ENCODE measurements at places on chromosomes 16 and 17.
A peak's percentile ranks its signal among the peaks of the same experiment; 100 is the strongest.

GRCh38 chr17:2034157-2034556 is 4.2 kb downstream of the DPH1 start:
- DNase-seq, result peak; percentile 89

DNA sequence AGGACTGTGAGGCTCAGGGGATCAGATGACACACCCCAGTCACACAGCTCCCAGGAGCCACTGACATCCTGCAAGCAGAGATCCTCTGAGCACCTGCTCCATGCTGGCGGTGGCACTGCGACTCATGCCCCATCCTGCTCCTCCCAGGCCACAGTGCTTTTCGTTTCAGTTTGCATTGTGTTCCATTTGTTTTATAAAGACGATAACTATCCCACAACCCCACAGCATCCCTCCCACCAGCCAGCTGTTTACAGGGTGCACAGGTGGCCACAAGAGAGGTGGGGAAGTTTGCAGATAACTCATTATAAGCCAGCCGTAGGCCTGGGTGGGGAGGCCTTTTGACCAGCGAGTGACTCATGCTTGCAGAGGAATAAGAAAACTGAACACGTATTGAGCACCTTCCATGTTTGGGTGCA is 28.2 kb downstream of the BCO1 start:
- DNase-seq, result no peak

GRCh38 chr16:31409433-31409832 is 16.3 kb downstream of the ITGAD start:
- DNase-seq, result peak; percentile 24

DNA sequence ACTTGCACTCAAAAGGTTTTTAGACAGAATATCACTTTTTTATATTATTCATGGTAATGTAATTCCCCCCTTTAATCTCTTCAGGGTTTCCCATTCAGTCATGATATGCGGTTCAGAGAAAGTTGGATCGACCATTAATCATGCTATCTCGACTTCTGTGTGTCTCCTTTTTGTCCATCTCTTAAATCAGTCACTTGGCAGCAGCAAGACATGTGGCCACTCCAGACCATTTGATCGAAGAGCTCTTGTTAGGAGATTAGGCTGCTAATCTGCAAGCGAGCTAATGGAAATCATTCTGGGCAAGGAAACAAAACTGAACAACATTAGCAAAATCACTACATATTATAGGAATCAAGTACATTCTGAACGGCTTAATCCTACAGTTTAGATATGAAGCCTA is 449.9 kb downstream of the WWOX start:
- DNase-seq, result no peak

GRCh38 chr17:66963521-66963908 is 992 bp upstream of the CACNG4 start:
- no peak for DNase-seq

GRCh38 chr17:83079352-83079747 is at the start of gene METRNL:
Gene METRNL (plus strand): TSS chr17:83079609. CDS start chr17:83079816, 207 bp downstream.
- DNase-seq, result peak; percentile 70

GRCh38 chr16:81513204-81514040 is 68.8 kb downstream of the CMIP start:
- no peak for DNase-seq

GRCh38 chr16:66240631-66241395 is 125.7 kb upstream of the CDH5 start:
- peak; percentile 68 for DNase-seq

- peak; percentile 89 for DNase-seq
These were observed 132.4 kb upstream of the CHMP6 start for GRCh38 chr17:80859002-80859941.

- DNase-seq, result no peak
These were observed 1.6 kb downstream of the TOX3 start for GRCh38 chr16:52545222-52545897.

DNA sequence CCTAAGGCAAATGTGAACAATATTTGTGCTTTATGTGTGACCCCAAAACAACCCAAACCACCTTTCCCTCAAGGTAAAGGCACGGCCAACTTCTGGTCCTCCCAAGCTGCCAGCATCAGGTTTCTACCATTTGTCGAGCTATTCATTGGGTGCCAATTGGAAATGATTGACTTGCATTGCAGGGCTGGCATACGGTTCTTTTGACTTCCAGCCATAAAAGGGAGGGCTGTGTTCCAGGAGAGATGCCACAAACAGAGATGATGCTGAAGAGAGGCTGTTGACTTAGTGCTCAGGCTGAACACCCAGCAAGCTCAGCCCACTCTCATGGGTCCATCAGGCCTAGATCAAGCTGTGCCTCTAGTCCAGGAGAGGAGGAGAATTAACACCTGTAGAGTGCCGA is 252.4 kb downstream of the GRIN2A start:
- DNase-seq, result no peak

GRCh38 chr16:73147958-73148357 is 100.0 kb upstream of the ZFHX3 start:
- no peak for DNase-seq

GRCh38 chr17:42392692-42393415 is 4.6 kb upstream of the STAT3 start:
- DNase-seq, result no peak

DNA sequence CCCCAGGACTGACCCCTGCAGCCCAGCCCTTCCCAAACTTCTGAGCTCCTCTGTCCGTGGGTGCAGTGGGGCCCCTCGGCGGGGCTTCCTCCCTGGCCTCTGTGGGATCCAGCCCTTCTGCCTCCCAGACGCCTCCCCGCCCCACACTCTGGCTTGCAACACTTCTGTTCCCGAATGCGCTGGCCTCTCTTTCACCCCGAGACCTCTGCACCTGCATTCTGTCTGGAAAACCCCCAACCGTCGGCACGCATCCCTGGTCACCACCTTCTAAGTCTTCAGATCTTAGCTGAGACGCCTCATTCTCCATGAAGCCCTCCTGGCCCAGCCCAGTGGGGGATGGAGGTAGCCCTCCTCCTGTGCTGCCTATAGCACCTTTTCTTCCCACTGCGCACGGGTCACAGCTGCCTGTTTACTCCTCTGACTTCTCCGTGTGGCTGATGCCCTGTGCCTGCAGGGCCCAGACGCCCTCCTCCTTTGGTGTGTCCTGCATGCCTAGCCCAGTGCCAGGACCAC is 26.4 kb downstream of the TMEM235 start:
- DNase-seq, result no peak

DNA sequence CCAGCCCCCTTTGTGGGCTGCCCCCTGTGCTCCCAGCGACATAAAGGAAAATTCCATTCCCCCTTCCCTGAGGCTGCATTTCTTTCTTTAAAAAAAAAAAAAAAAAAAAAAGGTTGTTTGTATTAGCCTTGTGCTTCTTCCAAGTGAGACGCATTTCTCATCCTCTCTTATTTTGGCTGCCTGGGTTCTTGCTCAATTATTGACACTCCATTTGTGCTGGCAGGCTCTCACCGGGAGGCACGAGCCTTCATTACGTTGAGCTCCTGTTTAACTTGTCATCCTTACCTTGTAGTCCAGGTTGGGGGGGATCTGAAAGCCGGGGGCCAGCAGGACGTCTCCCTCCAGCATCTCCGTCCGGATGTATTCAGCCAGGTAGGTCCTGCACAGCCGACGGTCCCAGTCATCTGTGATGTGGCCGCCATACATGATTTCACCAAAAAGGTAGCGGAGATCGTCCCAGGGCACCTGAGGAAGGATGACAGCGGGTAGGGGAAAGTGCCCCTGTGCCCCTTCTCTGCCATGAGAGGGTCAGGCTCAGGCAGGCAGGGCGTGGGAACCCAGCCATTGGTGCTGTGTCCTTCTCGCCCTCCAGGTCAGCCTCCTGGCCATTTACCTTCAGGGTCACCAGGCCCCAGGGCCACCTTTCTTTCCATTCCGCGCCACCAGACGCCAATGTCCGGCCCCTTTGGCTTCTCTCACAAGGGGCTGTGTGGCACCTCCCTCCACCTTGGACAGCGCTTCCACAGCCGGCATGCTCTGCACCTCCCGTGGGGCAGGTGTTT is 50.6 kb downstream of the PGS1 start:
- no peak for DNase-seq

DNA sequence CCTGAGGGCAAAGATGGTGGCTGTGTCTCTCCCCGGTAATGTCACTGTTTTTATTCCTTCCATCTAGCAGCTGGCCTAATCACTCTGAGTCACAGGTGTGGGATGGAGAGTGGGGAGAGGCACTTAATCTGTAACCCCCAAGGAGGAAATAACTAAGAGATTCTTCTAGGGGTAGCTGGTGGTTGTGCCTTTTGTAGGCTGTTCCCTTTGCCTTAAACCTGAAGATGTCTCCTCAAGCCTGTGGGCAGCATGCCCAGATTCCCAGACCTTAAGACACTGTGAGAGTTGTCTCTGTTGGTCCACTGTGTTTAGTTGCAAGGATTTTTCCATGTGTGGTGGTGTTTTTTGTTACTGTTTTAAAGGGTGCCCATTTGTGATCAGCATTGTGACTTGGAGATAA is 5.5 kb upstream of the RAPGEFL1 start:
- DNase-seq, result no peak

GRCh38 chr17:8289103-8289397 is 580 bp downstream of the RANGRF start:
- DNase-seq, result no peak

- DNase-seq, result no peak
These were observed 38.3 kb upstream of the AKAP1 start for GRCh38 chr17:57046749-57047148.

- DNase-seq, result no peak
These were observed 22.3 kb upstream of the SMG1 start for GRCh38 chr16:18948372-18949020.

DNA sequence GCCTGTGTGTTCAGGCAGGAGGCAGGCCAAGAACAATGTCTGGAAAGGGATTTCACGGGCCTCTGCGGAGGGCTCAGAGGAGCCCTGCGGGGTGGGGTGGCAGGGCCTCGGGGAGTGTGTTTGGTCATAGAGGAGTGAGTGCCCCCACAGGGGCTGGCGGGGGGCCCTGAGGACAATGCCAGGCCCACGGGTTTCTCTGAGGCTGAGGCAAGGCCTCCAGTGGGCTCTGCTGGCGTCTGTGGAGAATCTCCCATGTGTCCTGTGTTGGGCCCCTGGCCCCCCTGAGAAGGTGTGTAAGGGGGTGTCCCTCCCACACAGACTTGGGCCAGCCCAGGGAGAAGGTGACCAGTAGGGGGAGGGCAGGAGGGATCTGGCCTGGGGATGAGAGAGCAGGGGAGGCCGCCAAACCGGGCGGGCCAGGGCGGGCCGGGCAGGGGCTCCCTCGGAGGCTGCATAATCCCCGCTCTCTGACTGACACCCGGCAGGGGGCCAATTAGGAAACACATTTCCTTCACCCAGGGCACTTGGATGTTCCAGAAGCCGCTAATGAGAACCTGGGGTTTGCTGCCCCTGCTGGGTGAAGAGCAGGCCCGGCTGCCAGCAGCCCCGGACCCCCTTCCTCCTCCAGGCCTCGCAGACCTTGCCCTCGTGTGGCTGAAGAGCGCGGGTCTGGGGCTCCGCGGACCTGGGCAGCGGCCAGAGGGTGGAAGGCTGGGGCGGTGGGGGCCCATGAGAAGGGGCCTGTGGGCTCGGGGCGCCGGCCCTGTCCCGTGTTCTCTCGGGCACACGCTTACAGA is 204.2 kb downstream of the NTN1 start:
- no peak for DNase-seq

DNA sequence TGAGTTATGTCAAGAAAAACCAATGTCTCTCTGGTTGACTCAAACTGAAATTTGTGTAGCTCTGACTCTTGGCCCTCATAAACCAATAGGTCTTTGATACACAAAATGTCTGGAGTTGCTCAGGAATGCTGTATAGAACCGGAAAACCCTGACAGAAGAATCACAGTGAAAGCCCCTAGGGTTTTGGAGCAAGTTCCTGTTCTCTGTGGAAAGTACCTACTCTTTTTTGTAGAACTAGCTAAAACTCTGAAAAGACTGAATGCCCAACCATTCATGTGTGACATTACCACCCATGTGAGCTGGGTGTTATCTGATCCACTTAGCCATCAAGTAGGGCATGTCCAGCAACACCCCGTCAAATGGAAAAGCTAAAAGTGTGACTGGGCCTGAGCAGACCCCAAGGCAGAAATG is 28.8 kb downstream of the CCL4 start:
- DNase-seq, result no peak

DNA sequence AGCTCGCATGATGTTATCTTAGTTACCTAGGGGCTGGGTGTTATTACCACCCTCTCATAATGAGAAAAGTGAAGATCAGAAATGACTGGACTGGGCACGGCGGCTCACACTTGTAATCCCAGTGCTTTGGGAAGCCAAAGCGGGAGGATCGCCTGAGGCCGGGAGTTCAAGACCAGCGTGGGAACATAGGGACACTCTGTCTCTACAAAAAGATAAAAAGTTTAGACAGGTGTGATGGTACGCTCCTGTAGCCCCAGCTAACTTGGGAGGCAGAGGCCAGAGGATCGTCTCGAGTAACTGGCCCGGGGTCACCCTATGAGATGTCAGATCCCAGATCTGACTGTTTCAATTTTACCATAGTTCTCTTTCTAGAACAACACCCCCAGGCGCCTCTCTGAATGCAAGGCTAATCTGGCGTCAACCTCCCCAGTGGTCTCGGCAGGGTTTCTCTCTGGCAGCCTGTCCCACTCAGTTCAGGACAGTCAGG is 1.9 kb upstream of the CCDC102A start:
- no peak for DNase-seq

- no peak for DNase-seq
These were observed 113.5 kb downstream of the NPIPB5 start for GRCh38 chr16:22624038-22624799.

DNA sequence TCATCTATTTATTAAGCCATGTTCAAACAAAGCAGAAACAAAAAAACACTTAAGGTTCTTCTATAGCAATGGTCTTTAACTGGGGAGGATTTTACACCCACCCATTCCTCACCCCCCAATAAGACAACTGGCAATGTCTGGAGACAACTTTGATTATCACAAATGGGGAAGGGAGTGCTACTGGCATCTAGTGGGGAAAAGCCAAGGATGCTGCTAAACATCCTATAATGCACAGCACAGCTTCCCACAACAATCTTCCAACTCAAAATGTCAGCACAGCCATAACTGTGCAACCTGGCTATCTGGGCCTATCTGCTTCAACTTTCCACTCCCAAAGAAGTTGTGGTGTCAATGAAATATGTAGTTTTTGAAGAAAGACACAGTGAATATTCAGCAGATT is 1044.4 kb downstream of the CDH8 start:
- no peak for DNase-seq

DNA sequence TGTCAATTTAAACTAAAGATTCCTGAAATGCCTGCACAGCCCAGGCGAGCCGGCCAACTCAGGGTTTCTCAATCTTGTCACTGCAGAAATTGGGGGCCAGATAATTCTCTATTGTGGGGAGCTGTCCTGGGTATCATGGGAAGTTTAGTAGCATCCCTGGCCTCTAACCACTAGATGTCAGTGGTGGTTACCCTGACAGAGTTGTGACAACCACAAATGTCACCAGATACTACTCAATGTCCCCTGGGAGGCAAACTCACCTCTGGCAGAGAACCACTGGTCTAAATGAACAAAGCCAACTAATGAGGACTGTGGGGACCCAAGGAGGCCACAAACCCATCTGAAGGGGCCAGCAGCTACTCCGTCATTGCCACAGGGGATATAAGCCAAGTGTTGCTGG is 90.9 kb downstream of the MYH11 start:
- DNase-seq, result peak; percentile 28

DNA sequence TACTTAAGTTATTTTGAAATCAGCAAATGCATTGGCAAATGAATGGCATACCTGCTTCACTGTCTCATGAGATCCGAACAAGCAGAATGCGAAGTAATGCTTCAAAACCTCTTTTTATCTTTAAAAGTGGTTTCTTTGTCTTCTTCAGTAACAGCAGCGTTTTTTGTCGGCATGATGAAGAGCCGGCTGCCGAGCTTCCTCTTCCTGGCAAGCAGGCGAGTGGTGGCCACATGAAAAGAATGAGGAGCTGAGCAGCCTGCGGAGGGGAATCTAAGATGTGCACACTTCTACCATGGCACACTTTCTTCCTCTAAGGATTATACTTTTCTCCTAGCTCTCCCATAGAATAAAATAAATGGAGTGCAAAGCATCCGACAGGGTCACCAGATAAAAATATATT is 42.4 kb upstream of the AKTIP start:
- DNase-seq, result no peak
